Ascending aorta (tissue), 2 donors: ENCODE measurements at places on chromosomes 16 and 17. TPM values are rescaled to one million over a fixed set of nuclear protein-coding genes. Genes with fewer than 3 reads are reported as not detected.

DNA sequence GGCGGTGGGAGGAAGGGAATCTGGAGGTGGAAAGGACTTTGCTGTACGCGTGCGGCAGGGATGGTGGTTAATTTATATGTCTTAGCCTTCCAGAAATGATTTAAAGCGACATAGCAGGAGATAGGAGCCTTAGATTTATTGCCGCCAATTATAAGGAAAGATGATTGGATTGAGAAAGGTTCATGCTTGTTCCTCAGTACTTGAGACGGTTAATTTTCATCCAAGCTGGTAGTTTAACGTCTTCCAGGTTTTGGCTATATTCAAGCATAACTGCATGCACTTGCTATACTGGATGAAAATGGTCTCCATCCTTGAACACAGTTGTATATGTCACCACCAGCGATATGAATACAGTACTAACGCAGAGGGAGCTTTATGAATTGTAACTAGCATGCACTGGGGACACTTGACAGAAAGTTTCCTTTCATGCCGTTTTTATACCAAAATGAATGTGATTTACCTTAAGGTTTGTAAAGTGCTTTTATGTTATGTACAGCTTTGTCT lies 610 bp upstream of the PEX12 start:
- H3K36me3 ChIP-seq, result peaks cover 11% of the 10 kb centered on the region
- no peak for DNase-seq
- peak overlapping the region; percentile 72 for H3K4me3 ChIP-seq

Gene CHCT1
- total RNA-seq, result not detected

GRCh38 chr17:35046740-35047283 lies 16.7 kb downstream of the RFFL start:
- H3K27ac ChIP-seq, result no peak overlapping the region
- no peak overlapping the region for H3K4me3 ChIP-seq
- no peaks in the 10 kb centered on the region for H3K36me3 ChIP-seq

- H3K4me1 ChIP-seq, result no peaks in the 10 kb centered on the region
- no peaks in the 10 kb centered on the region for H3K36me3 ChIP-seq
These were observed 791.3 kb upstream of the SOX9 start for GRCh38 chr17:71329310-71330098.

- no peaks in the 10 kb centered on the region for H3K27me3 ChIP-seq
- peak overlapping the region; percentile 96 for H3K27ac ChIP-seq
- peak; percentile 74 for DNase-seq
- H3K4me1 ChIP-seq, result peaks cover 38% of the 10 kb centered on the region
These were observed 8.2 kb upstream of the COL1A1 start for GRCh38 chr17:50209472-50210239.

- peak within 1 kb of the TSS; percentile 88 for H3K4me3 ChIP-seq
- peaks cover 26% of the 10 kb centered on the region for H3K36me3 ChIP-seq
These were observed at the start of gene PSME3 for GRCh38 chr17:42832934-42833766. TSS of gene PSME3 (plus strand) at chr17:42833397. CDS start at chr17:42833632, 235 bp downstream.

- no peaks in the 10 kb centered on the region for H3K27me3 ChIP-seq
- no peak overlapping the region for H3K4me3 ChIP-seq
- no peak overlapping the region for H3K27ac ChIP-seq
- no peak for DNase-seq
These were observed 242.5 kb downstream of the BCAS3 start for GRCh38 chr17:60920107-60920506.

GRCh38 chr16:65490286-65490685 lies 368.4 kb upstream of the CDH11 start:
- no peak overlapping the region for H3K4me3 ChIP-seq
- no peaks in the 10 kb centered on the region for H3K36me3 ChIP-seq
- H3K4me1 ChIP-seq, result no peaks in the 10 kb centered on the region
- no peak overlapping the region for H3K27ac ChIP-seq
- no peak for DNase-seq

DNA sequence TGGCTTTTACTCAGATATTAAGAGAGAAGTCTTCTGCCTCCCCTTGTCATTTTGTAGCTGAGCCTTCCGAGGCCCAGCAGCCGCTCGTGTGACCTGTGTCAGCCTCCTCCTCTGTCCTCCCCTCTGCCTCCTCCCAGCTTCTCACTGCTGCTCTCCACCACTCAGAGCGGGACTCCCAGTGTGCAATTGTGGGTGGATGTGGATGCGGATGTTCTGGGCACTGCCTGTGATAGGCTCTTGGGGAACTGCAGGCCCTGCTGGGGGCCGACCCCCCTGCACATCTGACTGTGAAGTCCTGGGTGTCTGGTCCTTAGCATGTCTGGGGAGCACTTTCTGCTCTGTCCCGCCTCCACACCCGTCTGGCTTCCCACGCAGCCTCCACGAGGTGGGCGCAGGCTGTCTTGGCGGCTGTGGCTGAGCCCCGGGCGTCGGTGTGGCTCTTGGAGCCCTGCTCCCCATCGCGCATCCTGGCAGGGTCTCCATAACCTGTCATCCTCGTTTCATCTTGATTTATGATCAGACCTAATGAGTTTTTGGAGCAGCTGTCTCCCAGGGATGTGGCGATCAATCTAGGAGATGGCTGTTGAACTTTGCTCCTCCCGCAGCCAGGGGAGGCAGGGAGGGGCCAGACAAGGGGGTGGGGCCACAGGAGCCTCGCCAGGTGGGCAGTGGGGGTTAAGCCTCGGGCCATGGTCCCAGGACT lies 28.1 kb downstream of the GRIN2C start:
- peaks cover 8% of the 10 kb centered on the region for H3K36me3 ChIP-seq
- DNase-seq, result no peak
- no peaks in the 10 kb centered on the region for H3K27me3 ChIP-seq
- no peak overlapping the region for H3K4me3 ChIP-seq
- H3K4me1 ChIP-seq, result no peaks in the 10 kb centered on the region

GRCh38 chr17:14301279-14302090 lies 604 bp downstream of the HS3ST3B1 start:
- H3K27ac ChIP-seq, result peak overlapping the region; percentile 51
- H3K4me1 ChIP-seq, result peaks cover 22% of the 10 kb centered on the region
- peaks cover 18% of the 10 kb centered on the region for H3K27me3 ChIP-seq
- no peaks in the 10 kb centered on the region for H3K36me3 ChIP-seq
- DNase-seq, result no peak

GRCh38 chr16:3171855-3172593 lies 16.0 kb upstream of the OR1F1 start:
- no peaks in the 10 kb centered on the region for H3K36me3 ChIP-seq
- peaks cover 6% of the 10 kb centered on the region for H3K4me1 ChIP-seq
- peaks cover 33% of the 10 kb centered on the region for H3K27me3 ChIP-seq
- no peak for DNase-seq
- no peak overlapping the region for H3K27ac ChIP-seq
- no peak overlapping the region for H3K4me3 ChIP-seq

GRCh38 chr17:12590417-12590816 lies 75.3 kb upstream of the MYOCD start:
- H3K4me3 ChIP-seq, result no peak overlapping the region
- DNase-seq, result no peak
- peaks cover 8% of the 10 kb centered on the region for H3K36me3 ChIP-seq
- H3K4me1 ChIP-seq, result no peaks in the 10 kb centered on the region
- H3K27me3 ChIP-seq, result no peaks in the 10 kb centered on the region

Gene OR1A1
- not detected for total RNA-seq

DNA sequence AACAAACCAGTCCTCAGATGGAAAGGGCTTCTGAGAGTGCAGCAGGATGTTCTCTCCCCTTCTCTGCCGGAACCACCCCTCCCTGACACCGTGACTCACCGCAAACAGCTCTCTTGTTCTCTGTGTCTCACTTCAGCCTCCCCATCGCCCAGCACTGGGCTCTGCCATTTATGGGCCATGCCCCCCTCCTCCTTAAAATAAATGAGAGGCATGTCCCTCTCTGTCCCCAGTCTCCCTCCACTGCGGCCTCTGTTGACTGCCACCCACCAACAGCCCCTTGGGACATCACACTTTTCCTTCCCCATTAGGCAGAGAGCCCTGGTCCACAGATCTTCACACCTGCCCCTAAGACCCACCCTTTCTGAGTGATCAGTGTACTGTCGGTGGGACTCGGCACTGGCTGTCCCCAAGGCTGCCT lies 6.3 kb downstream of the CCDC102A start:
- no peaks in the 10 kb centered on the region for H3K27me3 ChIP-seq
- H3K36me3 ChIP-seq, result peaks cover 14% of the 10 kb centered on the region
- DNase-seq, result no peak

DNA sequence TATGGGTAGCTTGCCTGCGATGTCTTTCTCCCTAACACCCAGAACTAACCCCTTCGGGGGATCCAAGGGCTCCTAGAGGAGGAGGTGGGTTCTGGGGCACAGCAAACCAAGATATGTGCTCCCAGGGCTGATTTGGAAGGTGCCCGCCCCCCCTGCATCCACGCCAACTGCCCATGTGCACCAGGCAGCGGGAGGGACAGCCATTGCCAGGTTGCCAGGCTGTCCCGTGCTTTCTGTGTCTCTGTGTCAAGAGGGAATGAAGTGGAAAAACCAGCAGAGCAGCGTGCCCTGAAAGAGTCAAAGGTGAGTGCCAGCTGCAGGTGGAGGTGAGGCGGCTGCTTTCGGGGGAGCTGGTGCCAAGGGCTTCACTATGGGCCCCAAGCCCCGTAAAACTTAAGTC lies 6.4 kb downstream of the TEKT5 start:
- DNase-seq, result no peak
- no peak overlapping the region for H3K4me3 ChIP-seq
- no peaks in the 10 kb centered on the region for H3K27me3 ChIP-seq
- H3K27ac ChIP-seq, result no peak overlapping the region
- no peaks in the 10 kb centered on the region for H3K36me3 ChIP-seq

Gene AP2B1
- 59.5 TPM for total RNA-seq

- no peaks in the 10 kb centered on the region for H3K36me3 ChIP-seq
- H3K4me3 ChIP-seq, result peak within 1 kb of the TSS; percentile 13
- H3K4me1 ChIP-seq, result no peaks in the 10 kb centered on the region
- H3K27me3 ChIP-seq, result no peaks in the 10 kb centered on the region
- no peak within 1 kb of the TSS for H3K27ac ChIP-seq
These were observed at the start of gene CBFA2T3 for GRCh38 chr16:88977018-88977811. TSS of gene CBFA2T3 (minus strand) at chr16:88977207. CDS start at chr16:88976807, 400 bp downstream.

Gene EXOC3L1
- 11.2 TPM for total RNA-seq
